ENCODE measurements at places on chromosomes 7 and 10. TPM values are rescaled to one million over a fixed set of nuclear protein-coding genes. Genes with fewer than 3 reads are reported as not detected.

DNA sequence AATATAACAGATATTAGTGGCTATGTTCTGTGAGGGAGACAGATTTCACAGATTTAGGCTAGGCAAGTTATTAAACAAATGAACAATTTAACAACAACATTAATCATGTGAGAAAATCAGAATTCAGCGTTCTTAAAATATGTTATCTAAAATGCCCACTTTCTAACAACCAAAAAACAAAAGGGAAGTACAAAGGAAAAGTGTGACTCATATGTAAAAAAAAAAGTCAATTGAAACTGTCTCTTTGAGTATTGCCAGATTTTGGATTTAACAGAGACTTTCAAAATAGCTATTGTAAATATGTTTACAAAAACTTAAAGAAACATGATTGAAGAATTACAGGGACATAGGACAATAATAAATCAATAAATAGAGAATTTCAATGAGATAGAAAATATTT is 34.8 kb upstream of the ARHGAP22 start:
- H3K27ac ChIP-seq, result no peak overlapping the region
- H3K36me3 ChIP-seq, result no peaks in the 10 kb centered on the region
- H3K4me1 ChIP-seq, result no peaks in the 10 kb centered on the region
- no peak overlapping the region for H3K4me3 ChIP-seq
- no peak for DNase-seq

DNA sequence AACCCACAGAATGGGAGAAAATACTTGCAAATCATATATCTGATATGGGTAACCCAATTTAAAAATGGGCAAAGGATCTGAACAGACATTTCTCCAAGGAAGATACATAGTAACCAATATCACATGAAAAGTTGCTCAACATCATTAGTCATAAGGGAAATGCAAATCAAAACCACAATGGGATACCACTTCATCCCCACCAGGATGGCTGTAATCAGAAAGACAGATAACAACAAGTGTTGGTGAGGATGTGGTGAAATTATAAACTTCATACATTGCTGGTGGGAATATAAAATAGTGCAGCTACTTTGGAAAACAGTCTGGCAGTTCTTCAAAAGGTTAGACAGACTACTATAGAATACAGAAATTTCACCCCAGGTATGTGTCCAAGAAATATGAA is 19.3 kb downstream of the AOC1 start:
- DNase-seq, result no peak
- H3K4me1 ChIP-seq, result no peaks in the 10 kb centered on the region
- H3K36me3 ChIP-seq, result no peaks in the 10 kb centered on the region

DNA sequence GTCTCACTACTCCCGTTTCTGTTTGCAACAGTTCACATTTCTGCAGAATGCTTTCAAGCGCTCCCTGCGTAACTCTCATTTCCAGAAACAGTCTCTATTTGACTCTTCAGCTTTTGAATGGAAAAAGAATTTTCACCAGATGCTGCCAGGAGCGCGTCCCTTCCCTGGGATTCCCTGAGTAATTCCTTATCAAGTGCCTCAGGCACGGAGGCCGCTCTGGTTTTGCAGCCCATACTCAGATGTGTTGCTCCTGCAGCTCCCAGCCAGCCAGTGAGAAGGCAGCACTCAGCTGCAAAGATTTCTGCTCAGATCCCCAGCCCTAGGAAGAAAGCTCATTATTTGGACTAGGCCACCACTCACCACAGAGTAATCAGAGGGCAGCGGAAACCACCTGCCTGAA is 161.1 kb upstream of the CHST15 start:
- H3K27ac ChIP-seq, result no peak overlapping the region
- no peak for DNase-seq
- H3K4me3 ChIP-seq, result no peak overlapping the region
- no peaks in the 10 kb centered on the region for H3K27me3 ChIP-seq
- no peaks in the 10 kb centered on the region for H3K36me3 ChIP-seq
- H3K4me1 ChIP-seq, result no peaks in the 10 kb centered on the region

DNA sequence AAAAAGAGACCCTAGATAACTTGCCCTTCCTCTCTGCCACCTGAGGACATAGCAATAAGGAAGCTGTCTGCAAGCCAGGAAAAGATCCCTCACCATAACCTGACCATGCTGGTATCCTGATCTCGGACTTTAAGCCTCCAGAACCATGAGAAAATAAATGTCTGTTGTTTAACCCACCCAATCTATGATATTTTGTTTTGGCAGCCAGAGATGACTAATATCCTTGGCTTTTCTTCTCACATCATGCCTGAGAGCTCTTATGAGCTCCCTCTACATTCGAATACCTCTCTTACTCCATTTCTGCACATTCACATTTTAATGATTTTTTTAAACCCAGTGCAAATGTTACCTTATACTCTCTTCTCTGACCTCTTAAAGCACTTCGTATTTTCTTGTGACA is 214.0 kb upstream of the CHRM2 start:
- H3K4me1 ChIP-seq, result no peaks in the 10 kb centered on the region
- no peak overlapping the region for H3K4me3 ChIP-seq
- no peaks in the 10 kb centered on the region for H3K36me3 ChIP-seq

DNA sequence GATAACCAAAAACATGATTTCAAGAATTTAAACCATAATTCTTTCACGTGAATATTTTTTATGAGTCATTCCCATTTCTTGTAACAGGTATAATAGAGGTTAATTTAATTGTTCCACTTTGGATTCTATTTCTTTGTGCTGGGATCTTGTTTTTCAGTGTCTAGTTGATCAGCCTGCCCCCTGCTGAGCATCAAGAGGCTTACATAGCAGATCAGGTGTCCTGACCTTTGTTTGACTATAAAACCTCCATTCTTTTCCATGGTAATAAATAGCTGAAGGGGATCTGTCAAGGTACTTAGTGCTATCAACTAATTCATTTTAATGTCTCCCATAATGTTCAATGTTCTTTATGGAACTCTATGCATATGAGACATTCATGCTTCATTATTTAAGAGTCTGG is 4.9 kb downstream of the COL17A1 start:
- no peaks in the 10 kb centered on the region for H3K36me3 ChIP-seq
- no peak overlapping the region for H3K4me3 ChIP-seq
- H3K27ac ChIP-seq, result no peak overlapping the region
- DNase-seq, result peak; percentile 50
- peaks cover 12% of the 10 kb centered on the region for H3K4me1 ChIP-seq
- no peaks in the 10 kb centered on the region for H3K27me3 ChIP-seq

DNA sequence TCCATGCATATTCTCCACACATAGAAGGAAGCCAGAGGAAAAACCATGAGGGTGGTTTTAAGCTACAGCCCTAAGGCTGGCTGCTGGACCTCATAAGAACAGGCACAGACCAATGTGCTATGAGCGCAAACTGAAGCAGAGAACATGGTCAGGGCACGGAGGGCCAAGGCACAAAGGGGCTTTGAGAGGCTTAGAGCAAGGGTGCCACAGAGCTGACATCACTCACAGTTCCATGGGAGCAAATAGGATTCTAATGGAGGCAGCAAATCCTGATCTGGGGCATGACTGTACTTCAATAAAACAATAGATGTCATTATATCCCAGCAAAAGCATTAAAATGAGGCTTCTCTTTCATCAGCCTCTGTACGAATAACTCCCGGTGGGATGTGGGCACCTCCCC is 162.4 kb downstream of the COBL start:
- H3K27ac ChIP-seq, result no peak overlapping the region
- no peaks in the 10 kb centered on the region for H3K27me3 ChIP-seq
- DNase-seq, result no peak

DNA sequence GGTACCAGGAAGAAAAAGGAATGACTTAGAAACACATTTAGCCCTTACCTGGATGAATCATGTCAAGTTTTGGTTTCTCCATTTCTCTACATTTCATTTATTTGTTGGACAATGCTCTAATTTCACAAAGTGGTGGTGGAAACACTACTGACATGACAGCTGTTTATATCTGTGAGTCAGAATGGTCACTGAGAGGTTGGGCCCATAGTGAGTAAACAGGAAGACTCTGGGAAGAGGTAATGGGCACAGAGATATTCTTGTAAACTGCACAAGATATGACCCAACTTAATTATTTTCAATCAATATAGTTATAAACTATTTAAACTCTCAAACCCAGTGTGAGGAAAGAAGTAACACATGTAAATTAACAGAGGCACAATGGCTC is 176.3 kb upstream of the MEOX2 start:
- no peak overlapping the region for H3K4me3 ChIP-seq
- no peak overlapping the region for H3K27ac ChIP-seq
- H3K27me3 ChIP-seq, result no peaks in the 10 kb centered on the region

DNA sequence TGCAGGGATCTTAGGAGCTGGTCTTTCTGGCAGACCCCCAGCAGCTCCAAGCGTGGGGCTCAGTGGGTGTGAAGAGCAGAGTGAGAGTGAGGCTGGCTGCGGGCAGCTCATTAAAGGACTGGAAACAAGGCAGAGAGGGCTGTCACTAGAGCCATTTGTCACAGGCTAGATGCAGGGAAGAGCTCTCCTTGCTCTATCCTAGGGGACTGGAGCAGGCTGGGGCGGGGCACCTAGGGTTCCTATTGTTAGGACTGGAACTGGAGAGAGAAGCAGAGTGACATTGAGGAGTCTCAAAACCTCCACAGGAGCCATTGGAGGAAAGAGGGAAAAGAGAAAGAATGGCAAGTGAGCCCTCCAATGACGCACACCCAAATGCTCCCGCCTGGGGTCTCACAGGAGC is 772 bp upstream of the DDC start:
- peak overlapping the region; percentile 73 for H3K27ac ChIP-seq
- no peaks in the 10 kb centered on the region for H3K27me3 ChIP-seq
- DNase-seq, result no peak
- no peaks in the 10 kb centered on the region for H3K36me3 ChIP-seq
- peaks cover 17% of the 10 kb centered on the region for H3K4me1 ChIP-seq
- H3K4me3 ChIP-seq, result no peak overlapping the region

- no peak overlapping the region for H3K27ac ChIP-seq
- DNase-seq, result no peak
- no peaks in the 10 kb centered on the region for H3K4me1 ChIP-seq
- H3K36me3 ChIP-seq, result no peaks in the 10 kb centered on the region
Measured at GRCh38 chr10:113610631-113611601, 52.9 kb downstream of the NRAP start.

DNA sequence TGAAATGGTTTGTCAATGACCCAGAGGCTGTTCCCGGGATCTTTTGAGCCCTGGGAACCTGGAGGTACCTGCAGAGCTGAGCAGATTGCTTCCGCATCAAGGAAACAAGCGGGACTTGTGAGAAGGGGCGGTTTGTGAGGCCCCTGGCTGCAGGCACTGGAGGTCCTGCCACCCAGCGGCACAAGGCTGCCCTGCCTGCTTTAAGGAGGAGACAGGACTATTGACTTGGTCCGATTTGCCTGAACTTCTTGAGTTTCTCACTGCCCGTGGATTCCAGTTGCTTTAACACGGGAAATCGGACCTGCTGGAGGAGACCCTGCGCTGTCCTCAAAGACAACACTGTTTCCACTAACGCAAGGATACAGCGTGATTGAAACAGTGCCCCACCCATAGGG is 130.1 kb downstream of the DNAJB6 start:
- H3K4me1 ChIP-seq, result no peaks in the 10 kb centered on the region
- no peak overlapping the region for H3K27ac ChIP-seq
- H3K27me3 ChIP-seq, result no peaks in the 10 kb centered on the region
- no peak overlapping the region for H3K4me3 ChIP-seq

GRCh38 chr10:88008866-88009470 is 145.5 kb downstream of the PTEN start:
- no peak overlapping the region for H3K4me3 ChIP-seq
- no peaks in the 10 kb centered on the region for H3K4me1 ChIP-seq
- no peaks in the 10 kb centered on the region for H3K27me3 ChIP-seq
- no peak for DNase-seq
- no peak overlapping the region for H3K27ac ChIP-seq

DNA sequence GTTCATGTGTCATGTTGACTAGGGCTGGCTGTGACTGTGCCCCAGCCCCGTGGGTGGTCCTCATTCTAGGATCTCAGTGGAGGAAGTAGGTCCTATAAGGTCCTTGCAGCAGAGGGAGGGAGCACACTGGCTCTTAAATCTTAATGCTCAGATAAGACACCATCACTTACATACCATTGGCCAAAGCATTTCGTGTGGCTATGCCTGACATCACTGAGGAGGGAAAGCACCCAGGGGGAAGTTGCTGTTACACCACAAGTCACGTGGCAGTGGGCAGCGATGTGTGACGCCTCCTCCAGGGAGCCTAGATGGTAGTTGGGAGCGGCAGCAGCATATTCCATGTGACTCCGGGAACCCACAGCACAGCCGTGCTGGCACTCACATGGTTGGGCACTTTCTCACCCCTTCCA is 224.7 kb upstream of the SH2B2 start:
- DNase-seq, result peak; percentile 25
- H3K4me3 ChIP-seq, result no peak overlapping the region
- peak overlapping the region; percentile 37 for H3K27ac ChIP-seq
- no peaks in the 10 kb centered on the region for H3K36me3 ChIP-seq
- H3K27me3 ChIP-seq, result no peaks in the 10 kb centered on the region

- no peaks in the 10 kb centered on the region for H3K27me3 ChIP-seq
- no peak overlapping the region for H3K4me3 ChIP-seq
- H3K27ac ChIP-seq, result peak overlapping the region; percentile 36
- no peaks in the 10 kb centered on the region for H3K4me1 ChIP-seq
- peak; percentile 40 for DNase-seq
- H3K36me3 ChIP-seq, result no peaks in the 10 kb centered on the region
Measured at GRCh38 chr7:101386558-101387231, 24.0 kb downstream of the COL26A1 start.

DNA sequence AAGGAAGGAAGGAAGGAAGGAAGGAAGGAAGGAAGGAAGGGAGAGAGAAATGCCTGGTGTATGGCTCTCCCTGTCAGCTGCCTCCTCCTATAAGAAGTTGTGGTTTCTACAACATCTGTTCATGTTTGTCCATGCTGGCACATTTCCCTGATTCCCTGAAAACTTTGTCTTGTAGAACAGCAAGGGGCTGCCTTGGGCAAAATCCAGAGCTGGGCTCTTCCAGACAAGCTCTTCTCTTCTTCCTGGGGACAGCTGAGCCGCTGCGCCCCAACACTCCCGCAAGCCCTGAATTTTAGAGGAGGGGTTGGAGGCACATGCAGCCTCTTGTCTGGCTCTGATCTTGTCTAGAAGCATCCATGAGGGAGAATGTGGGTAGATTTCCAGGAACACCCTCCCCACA is 282.0 kb upstream of the ADARB2 start:
- H3K27ac ChIP-seq, result no peak overlapping the region
- no peak overlapping the region for H3K4me3 ChIP-seq
- no peaks in the 10 kb centered on the region for H3K27me3 ChIP-seq
- DNase-seq, result no peak
- no peaks in the 10 kb centered on the region for H3K4me1 ChIP-seq

GRCh38 chr7:107933386-107934013 is 42.5 kb downstream of the DLD start:
- H3K27me3 ChIP-seq, result no peaks in the 10 kb centered on the region
- DNase-seq, result no peak
- peaks cover 22% of the 10 kb centered on the region for H3K4me1 ChIP-seq
- peak overlapping the region; percentile 32 for H3K27ac ChIP-seq

GRCh38 chr7:108528183-108528712 is 2.3 kb upstream of the PNPLA8 start:
- no peak overlapping the region for H3K4me3 ChIP-seq
- H3K27ac ChIP-seq, result no peak overlapping the region
- H3K27me3 ChIP-seq, result no peaks in the 10 kb centered on the region
- H3K36me3 ChIP-seq, result no peaks in the 10 kb centered on the region

H2BK1 gene
- not detected for total RNA-seq

TLX1 gene
- total RNA-seq, result 0.24 TPM

MAP3K8 gene
- 15.5 TPM for total RNA-seq

WNT8B gene
- not detected for total RNA-seq

CADPS2 gene
- 41.5 TPM for total RNA-seq

NAT16 gene
- not detected for total RNA-seq

VPS37D gene
- total RNA-seq, result 4.3 TPM
